Right renal cortex interstitium (tissue), 3 donors: ENCODE measurements at places on chromosomes 16 and 17.

- no peak for DNase-seq
These were observed 161.2 kb upstream of the IRX3 start for GRCh38 chr16:54447576-54448440.

- DNase-seq: no peak
These were observed 27.0 kb upstream of the DHX8 start for GRCh38 chr17:43456661-43457361.

DNA sequence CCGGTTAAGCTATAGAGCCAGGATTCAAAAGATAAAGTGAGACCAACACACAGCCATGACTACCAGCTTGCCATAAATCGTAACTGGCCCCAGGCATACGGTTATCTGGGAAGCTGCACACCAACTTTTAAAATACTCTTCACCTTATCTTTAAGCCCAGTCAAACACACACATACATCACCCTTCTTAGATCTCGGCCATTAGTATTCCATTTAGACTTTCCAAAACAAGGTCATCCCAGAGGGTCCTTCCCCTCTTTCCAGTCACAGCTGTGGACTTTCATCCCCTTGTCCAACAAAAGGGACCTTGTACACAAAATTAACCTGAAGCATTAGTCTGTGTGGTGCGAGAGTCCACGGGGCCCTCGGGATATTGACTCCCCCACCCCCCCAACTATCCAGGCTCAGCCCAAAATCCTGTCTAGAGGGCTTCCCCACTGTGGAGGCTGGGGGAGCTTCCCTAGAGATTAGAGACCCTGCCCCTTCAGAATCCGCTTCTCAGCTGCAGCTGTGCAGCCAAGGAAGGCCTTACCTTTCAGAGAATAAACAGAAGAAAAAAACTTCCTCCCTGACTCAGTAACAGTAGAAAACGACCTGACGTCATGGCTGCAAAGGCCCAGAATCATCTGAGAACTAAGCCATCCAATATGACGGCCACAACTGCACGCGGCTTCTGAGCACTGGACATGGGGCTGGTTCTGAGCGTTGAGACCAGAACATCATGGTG lies 9.9 kb downstream of the ZFHX3 start:
- no peak for DNase-seq

DNA sequence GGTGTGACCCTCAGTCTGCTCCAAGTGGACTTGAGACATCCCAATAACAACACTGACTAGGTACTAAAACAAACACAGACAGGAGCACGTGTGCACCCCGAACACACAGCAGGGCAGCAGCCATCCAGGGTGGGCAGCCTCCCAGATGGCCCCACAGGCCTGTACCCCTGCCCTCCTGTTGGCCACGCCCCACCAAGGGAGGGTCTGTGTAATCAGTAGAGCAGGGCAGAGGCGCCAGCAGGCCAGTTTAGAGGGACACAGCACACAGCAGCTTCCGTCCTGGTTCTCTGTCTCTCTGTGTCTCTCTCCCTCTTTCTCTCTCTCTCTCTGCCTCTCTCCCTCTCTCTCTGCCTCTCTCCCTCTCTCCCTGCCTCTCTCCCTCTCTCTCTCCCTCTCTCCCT lies 21.4 kb downstream of the ACTG1 start:
- no peak for DNase-seq

DNA sequence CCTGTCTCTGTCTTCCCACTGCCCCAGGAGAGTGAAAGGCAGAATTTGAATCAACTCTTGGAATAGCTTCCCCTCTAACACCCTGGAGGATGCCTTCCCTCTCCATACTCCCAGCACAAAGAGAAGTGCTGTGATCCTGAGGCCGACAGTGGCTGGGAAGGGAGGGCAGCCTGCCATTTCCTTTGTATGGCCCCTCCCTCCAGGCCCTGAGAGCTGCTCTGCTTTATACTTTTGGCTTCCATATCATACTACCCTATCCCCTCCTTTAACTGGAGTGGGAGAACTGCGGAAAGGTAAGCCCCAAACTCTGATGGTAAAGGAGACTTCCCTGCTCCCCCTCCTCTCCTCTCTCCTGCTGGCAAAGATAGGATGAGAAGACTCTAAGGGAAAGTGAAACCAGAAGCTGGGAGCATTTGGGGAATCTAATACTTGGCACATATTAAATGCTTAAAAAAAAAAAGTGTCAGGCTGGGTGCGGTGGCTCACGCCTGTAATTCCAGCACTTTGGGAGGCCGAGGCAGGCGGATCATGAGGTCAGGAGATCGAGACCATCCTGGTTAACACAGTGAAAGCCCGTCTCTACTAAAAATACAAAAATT lies 4.1 kb upstream of the MED24 start:
- no peak for DNase-seq

DNA sequence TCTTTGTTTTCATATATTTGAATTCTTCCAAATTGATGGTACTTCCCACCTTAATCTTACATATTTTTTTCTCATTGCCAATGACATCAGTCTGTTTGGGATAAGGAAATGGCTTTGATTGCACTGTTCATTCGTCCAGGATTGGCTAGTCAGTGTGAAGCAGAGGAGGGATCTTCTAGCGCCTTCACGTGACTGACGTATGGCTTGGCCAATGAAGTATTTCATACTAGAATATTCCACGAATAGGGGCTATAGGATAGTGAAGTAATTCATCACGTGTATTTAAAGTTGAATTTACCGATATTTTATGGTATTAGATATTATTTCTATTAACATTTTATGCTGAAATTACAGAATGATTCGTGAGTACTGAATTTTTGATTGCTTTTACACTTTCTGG lies 178.7 kb upstream of the ZFHX3 start:
- no peak for DNase-seq

GRCh38 chr17:68532826-68533225 lies 20.6 kb downstream of the PRKAR1A start:
- no peak for DNase-seq

DNA sequence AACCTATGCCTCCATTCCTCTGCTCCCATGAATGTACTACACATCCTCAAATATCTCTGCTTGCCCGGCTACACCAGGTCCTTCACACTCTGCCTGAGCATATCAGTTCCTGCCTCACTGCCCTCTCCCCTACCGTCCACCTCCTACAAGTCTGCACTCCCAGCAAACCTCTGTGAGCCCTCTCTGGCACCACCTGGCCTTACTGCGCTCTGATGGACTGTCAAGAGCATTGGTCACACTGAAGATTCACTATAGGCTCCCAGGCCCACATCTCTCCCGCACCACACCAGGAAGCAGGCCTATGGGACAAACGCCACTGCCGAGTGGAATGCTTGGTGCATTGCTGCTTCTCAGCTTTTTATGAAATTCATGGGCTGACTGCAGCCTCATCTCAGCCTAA lies 8.9 kb downstream of the GINS2 start:
- DNase-seq: no peak

DNA sequence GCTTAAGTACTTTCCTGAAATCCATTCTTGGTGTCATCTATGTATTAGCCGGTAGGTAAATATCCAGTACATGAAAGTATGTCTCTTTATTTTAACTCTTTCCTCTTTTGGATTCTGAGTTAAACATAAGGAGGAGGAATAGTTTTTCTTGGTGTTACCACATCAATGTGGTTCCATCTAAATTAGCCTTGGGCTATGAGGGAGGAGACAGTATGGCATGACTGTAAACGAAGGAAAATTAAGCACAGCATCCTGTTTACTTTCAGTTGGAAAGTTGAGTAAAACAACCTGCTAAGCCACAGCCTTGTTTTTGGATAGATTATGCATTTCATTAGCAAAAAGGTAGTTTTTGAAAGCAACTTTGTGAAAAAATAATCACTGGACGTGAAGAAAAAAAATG lies 693.0 kb upstream of the SOX9 start:
- no peak for DNase-seq

DNA sequence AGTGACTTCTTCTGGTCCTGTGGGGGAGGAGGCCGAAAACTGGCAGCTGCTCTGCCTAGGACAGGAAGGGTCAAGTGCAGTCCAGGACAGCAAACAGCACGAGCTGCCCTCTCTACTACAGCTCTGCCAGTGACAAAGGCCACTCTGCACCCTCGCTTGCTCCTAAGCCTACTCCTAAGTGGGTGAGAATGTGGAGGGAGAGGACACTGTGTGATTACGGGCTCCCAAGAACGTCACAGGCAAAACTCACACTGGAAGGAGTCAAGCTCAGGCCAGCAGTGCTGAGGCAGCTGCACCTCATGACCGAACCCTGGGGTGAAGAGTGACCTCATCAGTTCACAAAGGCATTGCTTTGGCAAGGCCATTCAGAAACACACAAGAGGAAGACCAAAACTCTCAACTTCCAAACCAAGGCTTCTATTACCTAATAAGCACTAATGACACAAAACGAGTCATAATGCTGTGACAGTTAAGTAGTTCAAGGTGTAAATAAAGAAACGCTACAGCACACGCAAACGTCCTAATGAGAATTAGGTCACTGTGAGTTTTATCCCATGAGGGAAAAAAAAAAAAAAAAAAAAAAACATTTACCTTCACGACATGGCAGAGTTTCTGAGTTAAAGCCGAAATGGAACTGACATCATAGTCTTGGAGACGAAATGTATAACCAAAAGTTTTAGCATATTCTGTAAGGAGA lies 35.1 kb downstream of the MARF1 start:
- DNase-seq: no peak

- no peak for DNase-seq
These were observed 128.5 kb downstream of the MRTFB start for GRCh38 chr16:14199624-14200023.

GRCh38 chr16:56916571-56917403 lies 15.2 kb upstream of the HERPUD1 start:
- DNase-seq: no peak

DNA sequence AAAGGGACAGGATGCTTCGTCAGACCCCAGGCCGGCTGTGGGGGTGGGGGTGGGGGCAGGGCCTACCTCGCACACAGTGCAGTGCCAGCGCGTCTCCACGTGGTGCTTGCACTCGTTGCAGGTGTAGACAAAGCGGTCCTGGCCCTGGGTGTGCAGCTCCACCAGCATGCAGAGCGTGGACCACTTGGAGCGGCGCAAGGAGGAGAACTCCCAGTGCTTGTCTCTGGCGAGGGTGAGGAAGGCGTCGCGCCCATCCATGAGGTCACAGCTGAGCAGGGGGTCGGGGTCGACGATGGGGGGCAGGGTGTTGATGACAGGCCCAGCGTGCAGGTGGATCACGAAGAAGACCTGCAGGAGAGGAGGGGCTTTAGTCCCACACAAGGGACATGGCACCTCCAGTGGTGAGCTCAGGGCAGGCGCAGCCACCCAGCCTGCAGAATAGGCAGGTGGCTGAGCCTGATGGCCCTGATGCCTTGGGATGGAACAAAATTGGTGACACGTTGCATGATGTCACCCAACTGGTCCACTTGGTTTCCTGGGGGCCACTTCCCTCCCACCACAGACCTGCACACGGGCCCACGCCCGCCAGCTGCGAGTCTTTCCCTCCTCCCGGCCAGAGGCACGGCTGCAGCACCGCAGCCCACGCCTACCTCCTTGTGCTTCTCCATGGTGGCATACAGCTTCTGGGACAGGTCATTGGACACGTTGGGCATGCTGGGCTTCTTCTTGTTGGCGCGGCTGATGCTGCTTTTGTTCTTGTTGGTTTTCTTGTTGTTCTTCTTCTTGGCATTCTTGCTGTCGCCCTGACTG lies 14.0 kb upstream of the TRAP1 start:
- no peak for DNase-seq
